ENCODE measurements at places on chromosomes 1 and 21.
A peak's percentile ranks its signal among the peaks of the same experiment; 100 is the strongest.

DNA sequence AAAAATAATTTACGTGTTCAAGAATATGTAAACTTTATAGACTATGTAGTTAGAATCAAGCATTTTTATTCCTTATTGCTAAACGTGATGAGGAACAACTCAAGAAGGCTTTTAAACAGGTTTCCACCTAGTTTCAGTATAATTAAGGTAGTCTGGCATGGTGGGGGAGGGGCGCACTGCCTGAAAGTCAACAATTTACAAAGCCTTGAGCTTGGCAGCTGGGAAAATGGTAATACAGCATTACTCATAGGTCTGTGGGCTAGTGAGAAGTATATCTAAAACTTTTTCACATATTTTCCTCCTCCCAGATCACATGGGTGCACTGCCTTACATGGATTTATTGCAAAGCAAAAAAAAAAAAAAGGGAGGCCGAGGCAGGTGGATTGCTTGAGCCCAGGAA is 75.2 kb downstream of the EVI5 start:
- peak; percentile 8 for DNase-seq

GRCh38 chr1:241311056-241311746 is 45.8 kb downstream of the RGS7 start:
- DNase-seq: no peak

GRCh38 chr1:7153464-7153863 is 368.2 kb downstream of the CAMTA1 start:
- DNase-seq: no peak

DNA sequence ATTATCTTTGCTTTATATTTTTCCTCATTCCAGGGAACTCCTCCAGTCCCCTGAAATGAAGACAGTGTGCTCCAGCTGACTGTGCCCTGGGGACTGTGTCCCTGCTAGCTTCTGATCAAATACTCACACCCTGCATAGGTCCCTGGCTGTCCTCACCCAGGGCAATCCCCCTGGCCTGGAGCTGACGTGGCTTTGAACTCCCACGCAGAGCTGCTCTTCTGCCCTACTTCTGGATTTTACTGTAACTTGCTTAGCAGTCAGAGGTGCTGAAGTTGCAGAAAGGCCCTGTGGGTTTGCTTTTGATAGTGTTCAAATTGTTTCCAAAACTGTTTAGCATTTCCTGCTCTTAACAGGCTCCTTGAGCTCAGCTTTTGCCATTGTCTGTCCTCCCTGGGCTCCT is 186.5 kb downstream of the FASLG start:
- DNase-seq: no peak

GRCh38 chr1:183100361-183100974 is 77.2 kb downstream of the LAMC1 start:
- no peak for DNase-seq

- DNase-seq: no peak
These were observed 166.5 kb downstream of the TNR start for GRCh38 chr1:175576865-175577264.

GRCh38 chr1:55214934-55215193 is 300 bp downstream of the USP24 start:
- DNase-seq: no peak

GRCh38 chr1:187714470-187714869 is 885.7 kb downstream of the PLA2G4A start:
- DNase-seq: no peak

GRCh38 chr1:152244576-152245273 is 20.7 kb upstream of the HRNR start:
- no peak for DNase-seq

GRCh38 chr1:95370691-95371562 is 136.9 kb downstream of the RWDD3 start:
- no peak for DNase-seq

DNA sequence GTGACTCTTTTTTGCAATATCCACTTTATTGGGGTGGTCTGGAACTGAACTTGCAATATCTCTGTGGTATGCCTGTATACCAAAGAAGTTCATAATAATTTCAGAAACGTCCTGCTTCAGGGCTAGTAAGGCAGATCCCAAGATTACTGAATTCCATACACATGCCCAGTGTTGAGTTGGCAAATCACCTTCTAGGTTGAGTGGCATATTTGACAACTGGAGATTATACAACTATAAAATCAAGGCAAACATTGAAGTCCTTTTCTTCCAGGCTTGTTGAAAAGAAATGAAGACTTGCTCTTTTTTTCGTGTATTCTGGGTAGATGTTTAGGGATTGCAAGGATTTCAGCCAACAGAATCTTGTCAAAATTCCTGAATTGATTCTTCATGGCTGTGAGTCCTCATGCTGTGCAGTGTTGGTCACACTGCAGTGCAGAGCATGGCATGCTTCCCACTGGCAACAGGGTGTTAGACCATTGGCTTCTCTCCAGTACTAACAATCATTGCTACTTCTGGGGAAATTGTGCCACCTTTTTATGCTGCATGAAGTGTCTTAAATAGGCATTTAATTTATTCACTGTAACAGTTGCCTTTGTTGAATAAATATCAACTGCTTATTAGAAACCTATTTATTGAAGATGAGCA is 367.1 kb upstream of the ADGRL4 start:
- DNase-seq: no peak

DNA sequence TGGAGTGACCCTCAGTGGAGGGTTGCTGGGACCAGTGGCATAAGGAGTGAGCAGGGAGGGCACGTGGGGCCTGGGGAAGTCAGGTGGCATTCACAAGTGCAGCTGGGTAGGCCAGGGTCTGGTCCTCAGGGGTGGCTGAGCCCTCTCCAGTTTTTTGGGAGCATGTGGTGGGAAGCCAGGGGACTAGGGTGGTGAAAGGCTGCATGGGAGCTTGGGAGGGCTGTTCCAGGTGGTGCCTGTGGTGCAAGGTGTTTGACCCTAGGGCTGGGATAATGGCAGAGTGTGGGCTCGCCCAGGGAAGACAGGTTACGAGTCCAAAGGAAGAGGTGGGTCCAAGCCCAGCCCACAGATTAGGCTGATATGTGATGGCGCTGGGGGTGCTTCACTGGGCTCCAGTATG is 30.5 kb downstream of the MAN1C1 start:
- no peak for DNase-seq

- no peak for DNase-seq
These were observed 79.3 kb downstream of the DISP3 start for GRCh38 chr1:11558276-11558675.

DNA sequence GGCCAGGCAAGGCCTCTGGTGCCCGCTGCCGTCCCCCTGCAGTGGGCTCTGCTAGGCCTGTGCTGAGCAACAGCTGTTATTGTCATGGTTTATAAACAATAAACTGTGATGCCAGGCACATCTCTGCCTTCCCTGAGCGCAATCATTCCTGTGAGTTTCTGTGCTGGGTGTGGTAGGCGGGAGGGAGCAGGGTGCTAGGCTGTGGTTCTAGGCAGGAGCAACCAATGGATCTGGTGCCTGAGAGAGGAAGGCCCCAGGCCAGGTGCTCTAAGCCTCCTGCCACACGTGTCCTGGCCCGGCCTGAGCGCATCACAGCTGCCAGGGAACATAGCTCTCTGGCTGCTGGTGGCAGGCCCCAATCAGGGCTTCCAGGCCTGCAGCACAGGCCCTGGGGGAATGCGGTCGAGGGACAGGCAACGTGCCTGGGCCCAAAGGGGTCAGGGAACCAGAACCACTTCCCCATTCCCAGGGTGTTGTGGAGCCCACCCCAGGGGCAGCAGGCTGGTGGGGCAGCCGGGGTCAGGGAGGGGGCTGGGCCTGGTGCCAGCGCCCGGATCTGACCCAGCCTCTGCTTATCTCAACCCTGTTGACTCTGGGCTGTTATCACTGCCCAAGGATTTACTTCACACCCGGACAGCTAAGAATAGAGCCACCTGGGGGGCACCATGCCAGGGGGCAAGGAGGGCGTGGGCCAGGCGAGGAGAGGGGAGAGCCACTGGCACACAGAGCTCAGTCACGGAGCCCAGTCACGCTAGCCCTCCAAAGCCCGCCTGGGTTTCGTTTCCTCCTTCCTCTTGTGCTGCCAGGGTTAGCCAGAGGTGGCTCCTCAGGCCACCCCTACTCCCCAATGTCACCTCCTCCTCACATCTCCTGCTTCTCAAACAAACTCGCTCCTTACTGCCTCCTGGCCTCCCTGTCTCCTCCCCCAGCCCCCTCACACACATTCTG is 11.5 kb downstream of the TRIM46 start:
- DNase-seq: no peak

DNA sequence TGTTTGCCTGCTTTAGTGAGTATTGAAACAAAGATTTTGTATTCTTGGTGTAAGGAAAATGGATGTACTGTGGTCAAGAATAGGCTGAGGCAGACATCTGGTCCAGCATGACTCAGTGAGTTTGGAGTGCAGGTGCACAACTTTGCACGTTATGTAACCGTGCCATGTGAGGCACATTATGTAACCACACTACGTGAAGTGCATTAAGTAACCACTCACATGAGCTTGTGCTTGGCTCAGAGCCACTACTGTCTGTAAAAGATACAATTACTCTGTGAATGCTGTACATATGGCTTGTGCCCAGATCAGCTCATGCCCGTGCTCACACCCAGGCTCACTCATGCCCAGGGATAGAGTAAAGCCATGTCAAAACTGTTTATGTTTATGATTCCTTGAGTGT is 216.8 kb downstream of the CTH start:
- no peak for DNase-seq

GRCh38 chr21:42681296-42682206 is 28.1 kb downstream of the PDE9A start:
- no peak for DNase-seq

- DNase-seq: no peak
These were observed 119.2 kb downstream of the GALNT2 start for GRCh38 chr1:230186003-230186863.

DNA sequence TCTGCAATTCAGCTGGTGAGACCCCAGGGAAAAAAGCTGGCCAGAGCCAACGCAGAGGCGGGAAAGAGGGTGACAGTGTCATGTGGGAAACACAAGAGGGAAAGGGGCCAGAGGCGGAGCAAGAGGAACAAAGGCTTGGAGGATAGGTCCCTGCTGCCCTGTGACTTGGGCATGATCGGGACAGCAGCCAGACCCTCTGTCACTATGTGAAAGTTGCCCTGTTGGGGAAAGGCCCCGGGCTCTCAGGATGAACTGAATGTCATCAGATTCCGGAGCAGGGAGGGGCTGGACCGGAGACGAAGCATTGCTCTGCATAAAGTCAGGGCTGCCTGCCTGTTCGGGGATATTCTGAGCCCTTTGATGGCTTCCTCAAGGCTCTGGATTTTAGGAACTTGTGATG is 5.7 kb upstream of the ELF3 start:
- DNase-seq: no peak

- no peak for DNase-seq
These were observed 730 bp downstream of the OLIG1 start for GRCh38 chr21:33070744-33070997.

DNA sequence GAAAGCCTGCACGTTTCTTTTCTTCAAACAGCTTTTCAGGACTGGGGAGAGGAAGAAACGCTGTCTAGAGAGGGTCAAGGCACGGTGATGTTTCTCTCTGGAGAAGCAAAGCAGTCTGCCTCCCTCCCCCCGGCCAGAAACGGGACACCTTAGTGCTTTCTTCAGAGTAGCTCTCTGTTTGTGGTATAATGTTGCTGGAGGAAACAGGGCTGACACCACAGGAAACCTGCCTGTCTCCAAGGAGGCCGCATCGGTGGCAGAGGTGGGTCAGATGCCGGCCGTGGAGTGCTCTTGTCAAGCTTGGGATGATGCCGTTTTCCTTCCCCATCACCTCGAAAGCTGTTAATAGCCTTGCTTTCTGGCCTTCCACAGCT is 139.4 kb downstream of the DHRS3 start:
- no peak for DNase-seq

- DNase-seq: no peak
These were observed 16.2 kb downstream of the SYF2 start for GRCh38 chr1:25216123-25216522.

DNA sequence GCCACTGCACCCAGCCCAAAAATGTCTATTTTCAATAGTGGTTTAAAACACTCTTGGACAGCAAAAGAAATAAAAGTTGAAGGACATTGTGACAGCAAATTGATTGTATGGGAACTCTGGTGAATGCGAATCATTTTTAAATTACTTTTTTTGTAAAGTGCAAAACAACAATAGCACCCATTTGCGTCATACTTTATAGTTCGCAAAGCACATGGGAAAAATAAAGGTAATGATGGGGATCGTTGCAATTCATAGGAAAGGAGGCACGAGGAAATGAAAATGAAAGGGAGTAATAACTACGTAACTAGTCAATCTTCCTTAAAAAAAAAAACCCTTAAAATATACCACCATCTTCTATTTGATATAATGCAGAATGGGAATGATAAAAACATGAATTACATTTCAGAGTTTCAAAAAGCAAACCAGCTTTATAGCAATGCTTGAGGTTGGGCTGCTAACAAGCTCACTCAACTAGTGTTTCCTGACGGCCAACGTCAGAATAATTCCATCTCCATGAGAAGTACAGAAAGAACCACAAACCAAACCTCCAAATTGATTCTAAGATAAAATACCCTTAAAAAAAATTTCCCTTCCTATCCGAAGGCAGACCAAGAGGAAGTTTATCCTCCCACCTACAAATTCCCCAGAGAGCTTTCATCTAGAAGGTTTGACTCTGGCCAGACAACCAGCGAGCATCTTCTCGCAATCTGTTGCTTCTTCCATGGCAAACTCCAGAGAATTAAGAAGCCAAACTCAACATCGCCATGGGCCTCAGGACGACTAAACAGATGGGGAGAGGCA is at the start of gene EDARADD:
EDARADD (plus strand) TSS at position 606 of the 801 bp plus-strand sequence; CDS start at position 765, 159 bp downstream.
- peak; percentile 38 for DNase-seq

DNA sequence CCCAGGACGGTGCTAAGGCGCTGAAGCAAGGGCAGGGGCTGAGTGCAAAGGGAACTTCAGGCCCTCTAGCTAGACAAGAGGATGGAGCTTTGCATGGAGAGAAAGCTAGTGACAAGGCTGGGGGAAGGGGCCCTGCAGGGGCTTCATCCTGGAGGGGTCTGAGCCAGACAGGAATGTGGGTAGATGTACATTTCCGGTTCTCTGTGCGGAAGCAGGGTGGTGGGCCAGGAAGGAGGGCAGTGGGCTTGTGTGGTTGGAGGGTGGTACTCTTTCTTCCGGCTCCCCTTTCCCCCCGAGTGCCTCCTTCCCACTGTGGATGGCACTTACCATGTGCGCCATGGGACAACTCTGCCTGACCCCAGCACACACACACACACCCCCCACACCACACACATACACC is 1.5 kb downstream of the KISS1 start:
- no peak for DNase-seq

DNA sequence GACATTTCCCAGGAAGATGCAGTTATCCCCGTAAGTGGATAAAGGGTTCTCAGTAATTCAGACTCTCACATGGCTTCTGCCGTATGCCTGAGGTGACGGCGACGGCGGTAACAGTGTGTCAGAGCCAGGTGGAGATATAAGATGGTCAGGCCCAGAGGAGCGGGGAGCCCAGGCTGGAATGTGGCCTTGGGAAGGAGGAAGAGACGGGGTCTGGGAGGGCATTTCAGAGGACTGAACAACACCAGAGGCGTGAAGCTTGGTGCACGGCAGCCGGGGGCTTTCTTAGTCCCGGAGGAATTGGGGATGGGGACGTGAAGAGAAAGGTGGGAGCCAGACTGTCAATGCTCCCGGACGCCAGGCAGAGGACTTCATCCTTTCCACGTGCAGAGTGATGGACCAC is 1.0 kb downstream of the RER1 start:
- no peak for DNase-seq
